ENCODE measurements at places on chromosomes 16 and 17.
A peak's percentile ranks its signal among the peaks of the same experiment; 100 is the strongest.

DNA sequence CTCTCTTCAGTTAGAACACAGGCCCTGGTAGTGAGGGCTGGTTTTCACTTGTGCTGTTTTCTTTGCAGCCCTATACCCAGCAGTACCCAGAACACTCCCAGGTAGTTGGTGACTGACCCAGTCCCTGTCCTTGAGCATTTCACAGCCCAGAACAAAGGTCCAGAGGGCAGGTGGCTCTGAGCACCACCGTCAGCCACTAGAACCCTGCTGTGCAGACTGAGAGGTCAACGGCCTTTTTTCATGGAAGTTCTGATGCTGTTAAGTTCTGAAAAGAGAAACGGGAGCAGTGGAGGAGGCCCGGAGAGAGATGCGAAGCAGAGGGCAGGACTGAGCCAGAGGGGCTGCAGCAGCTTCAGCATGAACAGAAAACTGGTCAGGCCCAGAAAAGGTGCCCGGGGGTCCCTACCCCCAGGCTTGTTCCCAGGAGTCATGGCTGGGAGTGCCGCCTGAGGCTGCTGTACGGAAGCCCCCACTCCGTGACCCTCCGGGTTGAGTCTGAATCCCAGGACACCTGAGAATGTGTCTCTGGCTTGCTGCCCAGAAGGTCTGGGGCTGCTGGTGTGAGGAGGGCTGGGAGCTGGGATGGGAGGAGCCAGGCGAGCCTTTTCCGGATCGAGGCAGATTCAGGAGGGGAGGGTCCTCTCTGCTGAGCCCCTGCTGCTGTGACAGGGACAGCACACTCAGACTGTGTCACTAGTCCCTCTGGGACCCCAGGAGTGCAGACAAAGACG lies 8.7 kb downstream of the ZNF276 start:
- no peak for DNase-seq

- peak; percentile 85 for DNase-seq
Measured at GRCh38 chr16:87657621-87658192, 55.4 kb downstream of the JPH3 start.

- no peak for DNase-seq
Measured at GRCh38 chr17:74218436-74218835, 5.1 kb downstream of the TTYH2 start.

DNA sequence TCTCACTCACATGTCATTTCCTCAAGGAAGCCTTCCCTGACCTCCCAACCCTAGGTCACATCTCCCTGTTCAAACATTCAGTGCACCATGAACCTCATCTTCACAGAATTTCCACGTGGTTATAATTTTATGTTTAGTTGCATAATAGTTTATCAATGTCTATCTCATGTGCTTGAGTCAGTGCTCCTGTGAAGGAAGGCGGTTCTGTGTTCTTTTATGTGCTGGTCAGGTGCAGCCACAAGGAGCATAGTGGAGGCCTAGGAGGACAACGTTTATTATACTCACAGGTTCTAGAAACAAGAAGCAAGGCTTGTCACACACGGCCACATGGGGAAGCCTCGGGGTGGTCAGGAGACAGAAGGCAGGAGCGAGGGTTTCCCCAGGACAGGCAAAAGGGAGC lies 34.5 kb upstream of the SCNN1B start:
- no peak for DNase-seq

DNA sequence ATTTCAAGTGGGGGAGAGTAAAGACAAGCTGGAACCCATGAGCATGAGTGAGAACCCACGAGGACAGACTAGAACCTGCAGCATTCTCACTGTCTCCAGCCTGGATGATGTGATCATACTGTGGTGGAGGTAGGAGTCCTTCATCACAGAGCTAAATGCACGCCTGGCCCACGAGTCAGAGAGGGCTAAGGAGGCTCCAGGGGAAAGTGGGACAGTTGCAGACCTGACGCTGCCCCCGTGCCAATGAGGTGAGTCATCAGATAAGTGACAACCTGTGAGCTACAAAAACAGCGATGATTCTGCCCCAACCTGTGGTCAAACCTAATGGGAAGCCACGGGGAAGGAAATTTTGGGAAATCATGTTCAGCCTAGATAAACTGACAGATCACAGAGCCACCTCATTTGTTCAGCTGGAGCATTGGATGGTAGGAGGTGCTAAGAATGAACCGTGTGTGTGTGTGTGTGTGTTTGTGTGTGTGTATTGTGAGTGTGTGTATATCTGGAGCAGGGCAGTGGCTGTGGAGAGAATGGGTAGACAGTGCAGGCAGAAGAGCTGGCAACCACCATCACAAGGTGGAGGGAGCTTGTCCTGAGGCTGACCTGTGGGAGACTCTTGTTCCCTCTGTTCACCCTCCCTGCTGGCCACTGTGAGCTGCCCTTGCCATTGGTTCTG lies 131.8 kb downstream of the UTP18 start:
- no peak for DNase-seq

DNA sequence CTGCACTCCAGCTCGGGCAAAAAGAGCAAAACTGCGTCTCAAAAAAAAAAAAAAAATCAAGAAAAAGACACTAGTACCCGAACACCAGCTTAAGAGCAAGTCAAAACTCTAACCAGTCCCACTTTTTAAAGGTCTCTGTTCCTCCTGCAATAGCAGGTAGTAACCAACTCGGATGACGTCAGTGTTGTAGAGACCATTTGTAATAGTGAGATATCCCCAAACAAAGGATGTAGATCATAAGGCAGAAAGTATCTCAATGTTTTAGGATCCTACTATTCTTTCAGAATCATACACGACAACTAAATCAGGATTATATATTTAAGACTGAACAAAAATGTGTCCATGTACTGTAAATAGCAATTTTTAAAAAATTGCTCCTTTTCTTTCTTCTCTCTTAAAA lies 2.4 kb downstream of the JPT1 start:
- DNase-seq: peak; percentile 33

- DNase-seq: no peak
Measured at GRCh38 chr17:80967404-80967872, 24.2 kb upstream of the CHMP6 start.

DNA sequence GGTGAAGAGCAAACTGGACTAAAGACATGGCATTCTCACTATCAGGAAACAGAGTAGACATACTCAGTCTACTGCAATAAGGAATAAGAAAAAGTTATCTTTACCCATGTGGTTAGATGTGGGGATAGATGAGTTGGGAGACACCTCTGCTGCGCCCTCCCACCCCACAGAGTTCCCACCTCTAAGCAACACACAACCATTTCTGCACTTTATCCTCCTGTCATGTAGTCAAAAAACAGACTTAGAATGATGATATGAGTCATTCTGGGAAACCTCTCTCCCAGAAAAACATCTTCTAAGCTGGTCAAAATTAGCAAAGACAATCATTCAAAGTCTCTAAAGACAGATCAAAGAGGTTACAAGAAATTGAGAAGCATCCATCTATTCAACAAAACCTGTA lies 94.9 kb downstream of the CACNG1 start:
- DNase-seq: no peak

- DNase-seq: no peak
Measured at GRCh38 chr17:58402679-58403078, 14.7 kb downstream of the RNF43 start.

DNA sequence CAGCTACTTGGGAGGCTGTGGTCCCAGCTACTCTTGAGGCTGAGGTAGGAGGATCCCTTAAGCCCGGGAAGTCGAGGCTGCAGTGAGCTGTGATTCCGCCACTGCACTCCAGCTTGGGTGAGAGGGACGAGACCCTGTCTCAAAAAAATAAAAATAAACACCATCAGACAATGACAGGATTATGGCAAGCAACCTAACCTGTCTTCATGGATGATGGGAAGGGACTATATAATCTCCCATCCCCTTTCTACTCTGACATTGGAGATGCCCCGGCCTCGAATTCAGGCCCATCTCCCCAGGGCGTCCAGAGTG lies 893 bp downstream of the TRIM25 start:
- no peak for DNase-seq

DNA sequence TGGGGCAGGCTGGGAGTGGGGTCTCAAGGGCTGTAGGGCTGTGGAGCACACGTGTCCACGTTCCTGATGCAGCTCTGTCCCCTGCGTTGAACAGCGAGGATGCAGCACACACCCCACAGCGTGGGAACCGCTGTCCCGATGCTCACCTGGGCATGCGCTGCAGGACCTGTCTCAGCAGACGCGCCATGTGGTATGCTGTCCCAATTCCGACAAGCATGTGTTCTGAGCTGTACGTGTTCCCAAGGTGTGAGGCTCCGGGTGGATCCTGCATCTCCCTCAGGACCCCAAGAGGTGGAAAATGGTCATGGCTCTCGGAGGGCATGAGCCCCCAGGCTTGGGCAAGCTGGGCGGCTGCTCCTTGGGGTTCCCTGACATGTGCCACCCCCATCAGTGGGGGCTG lies 34.2 kb downstream of the ENGASE start:
- no peak for DNase-seq

GRCh38 chr16:82031116-82032084 lies 3.7 kb upstream of the HSD17B2 start:
- peak; percentile 92 for DNase-seq

- DNase-seq: no peak
Measured at GRCh38 chr17:41941168-41941567, 10.8 kb downstream of the ODAD4 start.

DNA sequence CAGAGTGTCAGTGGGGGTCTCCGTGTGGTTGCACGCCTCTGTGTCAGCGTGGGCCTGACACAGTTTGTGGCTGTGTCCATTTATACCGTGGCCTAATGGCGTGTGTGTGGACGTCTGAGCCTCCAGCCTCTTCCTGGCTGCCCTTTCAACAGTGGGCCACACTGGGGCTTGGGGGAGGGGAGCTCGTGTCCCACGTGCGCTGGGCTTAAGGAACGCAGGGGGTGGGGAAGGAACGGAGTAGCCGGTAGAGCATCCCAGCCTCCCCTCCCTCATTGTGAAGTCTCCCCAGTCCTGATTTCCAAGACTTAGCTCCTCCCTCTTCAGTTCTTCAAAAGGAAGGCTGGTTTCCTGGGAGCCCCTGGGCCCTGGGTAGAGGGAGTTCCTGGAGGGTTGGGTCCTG lies 9.5 kb upstream of the HES7 start:
- DNase-seq: no peak

DNA sequence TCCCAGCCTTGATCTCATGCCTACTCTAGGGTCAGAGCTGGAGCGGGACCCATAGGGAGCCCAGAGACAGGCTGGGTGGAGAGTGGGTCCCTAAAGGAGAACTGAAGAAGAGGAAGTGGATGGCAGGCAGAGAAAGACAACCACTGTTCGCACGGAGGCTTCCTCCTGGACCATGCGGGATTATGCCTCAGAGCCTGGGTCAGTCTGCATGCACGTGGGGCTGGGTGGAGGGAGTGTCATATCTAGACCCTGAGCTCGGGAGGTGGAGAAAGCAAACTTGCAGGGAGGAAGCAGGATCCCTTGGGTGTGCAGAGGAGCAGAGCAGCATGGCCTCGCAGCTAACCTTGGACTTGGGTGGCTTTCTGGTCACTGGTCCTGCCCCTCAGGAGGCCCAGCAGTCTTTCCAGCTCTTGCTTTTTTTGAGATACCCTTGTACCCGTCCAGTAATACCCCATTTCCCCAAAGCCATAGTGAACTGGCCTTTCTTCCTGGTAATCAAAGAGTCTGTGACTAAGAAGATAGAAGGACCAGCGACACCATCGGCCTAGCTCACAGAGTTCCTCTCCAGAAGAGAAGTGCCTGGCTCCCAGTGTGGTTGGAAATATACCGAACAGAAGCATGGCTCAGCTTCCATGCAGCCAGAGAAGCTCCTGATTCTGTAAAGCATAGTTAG lies 344.2 kb downstream of the CPPED1 start:
- DNase-seq: no peak

GRCh38 chr17:29116804-29117753 lies 63.1 kb downstream of the MYO18A start:
- DNase-seq: peak; percentile 81

DNA sequence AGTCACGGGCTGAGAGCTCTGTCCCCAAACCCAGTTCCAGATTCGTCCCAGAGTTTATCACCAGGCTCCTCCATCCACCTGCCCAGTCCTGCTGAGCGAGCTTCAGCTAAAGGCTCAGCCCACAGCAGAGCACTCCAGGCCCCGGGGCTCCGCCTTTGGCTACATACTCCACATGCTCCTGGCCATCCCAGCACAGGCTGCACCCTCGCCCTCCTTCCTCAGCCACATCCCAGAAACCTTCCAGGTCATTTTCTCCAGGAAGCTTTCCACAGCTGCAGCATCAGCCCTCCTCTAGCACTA lies 4.7 kb upstream of the CD2BP2 start:
- DNase-seq: no peak

DNA sequence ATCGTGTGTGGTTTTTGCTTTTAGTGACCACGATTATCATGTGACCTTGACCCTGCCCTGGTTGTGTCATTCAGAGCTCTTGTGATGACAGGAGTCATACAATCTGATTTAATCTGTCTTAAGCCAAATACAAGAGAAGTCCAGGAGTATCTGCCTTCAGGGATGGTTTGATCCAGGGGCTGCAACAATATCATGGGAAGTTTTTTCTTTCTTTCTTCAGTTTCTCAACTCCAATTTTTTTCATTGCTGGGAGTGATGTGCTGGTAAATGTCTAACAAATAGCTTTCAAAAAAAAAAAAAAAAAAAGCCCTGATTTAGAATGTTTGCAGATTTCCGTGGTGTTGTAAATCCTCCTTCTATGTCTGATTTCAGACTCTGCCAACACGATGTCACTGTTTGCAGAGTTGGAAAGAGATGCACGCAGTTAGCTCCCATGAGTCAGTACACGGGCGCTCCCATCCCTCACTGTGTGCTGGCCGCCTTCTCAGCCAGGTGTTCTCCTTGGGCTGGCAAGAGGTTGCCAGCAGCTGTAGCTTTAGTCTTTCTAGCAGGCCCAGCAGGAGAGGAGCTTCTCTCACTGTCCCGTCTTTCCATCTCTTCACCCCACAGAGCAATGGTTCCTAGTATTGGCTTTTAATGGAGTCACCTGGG lies 229.7 kb downstream of the SNX29 start:
- no peak for DNase-seq
